ENCODE measurements at places on chromosomes 3 and 15. TPM values are rescaled to one million over a fixed set of nuclear protein-coding genes. Genes with fewer than 3 reads are reported as not detected.

DNA sequence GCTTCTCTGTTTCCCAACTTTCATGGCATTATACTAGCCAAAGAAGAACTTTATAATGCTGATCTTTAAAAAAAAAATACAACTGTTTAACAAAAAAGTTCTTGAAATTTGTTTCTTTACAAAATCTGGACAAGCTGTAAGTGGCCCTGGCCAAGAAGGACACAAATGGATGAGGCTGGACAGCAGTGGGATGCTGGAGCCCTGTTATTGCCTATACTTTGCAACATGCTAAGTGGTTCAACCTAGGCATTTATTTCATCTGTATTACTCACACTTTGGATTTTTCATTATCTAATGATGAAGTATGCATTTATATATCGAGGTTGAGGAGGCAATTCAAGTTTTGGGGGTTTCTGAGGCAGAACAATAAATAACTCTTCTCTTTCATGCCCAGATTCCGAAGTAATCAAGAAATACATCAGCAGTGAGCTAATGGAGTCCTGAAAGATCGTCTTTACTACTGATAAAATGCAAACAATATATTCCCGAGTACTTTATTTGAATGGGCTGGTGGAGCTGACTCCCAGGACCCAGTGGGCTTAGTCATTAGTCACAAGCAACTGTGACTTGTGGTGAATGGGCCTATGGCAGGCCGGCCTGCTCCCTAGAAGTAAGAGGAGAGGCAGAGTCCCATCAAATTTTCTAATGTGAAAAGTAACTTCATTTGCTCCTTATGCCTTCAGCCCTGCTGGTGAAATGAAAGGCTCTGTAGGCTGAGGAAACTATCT is 177.3 kb upstream of the DPH6 start:
- H3K4me1 ChIP-seq = no peaks in the 10 kb centered on the region
- no peaks in the 10 kb centered on the region for H3K27me3 ChIP-seq
- no peak for DNase-seq
- H3K36me3 ChIP-seq = no peaks in the 10 kb centered on the region

DNA sequence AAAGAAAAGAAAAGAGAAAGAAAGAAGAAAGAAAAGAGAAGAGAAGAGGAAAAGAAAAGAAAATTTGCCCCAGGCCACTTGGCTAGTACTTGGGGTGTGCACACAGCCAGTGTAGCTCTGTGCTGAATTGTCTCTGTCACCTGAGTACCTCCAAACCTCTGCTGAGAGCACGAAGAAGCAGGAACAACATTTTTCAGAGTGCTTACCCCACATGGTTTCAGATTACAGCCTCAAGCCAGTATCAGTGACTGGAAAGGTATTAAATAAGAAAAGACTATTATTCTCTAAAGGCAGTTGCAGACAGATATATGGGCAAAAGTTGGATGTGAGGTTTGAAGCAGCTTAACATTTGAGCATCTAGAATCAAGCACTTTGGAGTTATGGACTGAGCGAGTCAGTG is 113.3 kb upstream of the PHLDB2 start:
- H3K27ac ChIP-seq = no peak overlapping the region
- H3K27me3 ChIP-seq = no peaks in the 10 kb centered on the region
- no peaks in the 10 kb centered on the region for H3K36me3 ChIP-seq
- no peak for DNase-seq
- H3K4me3 ChIP-seq = no peak overlapping the region
- no peaks in the 10 kb centered on the region for H3K4me1 ChIP-seq

- no peak overlapping the region for H3K27ac ChIP-seq
- peaks cover 21% of the 10 kb centered on the region for H3K4me1 ChIP-seq
- H3K27me3 ChIP-seq = no peaks in the 10 kb centered on the region
These were observed 39.7 kb downstream of the NPTN start for GRCh38 chr15:73593304-73594074.

DNA sequence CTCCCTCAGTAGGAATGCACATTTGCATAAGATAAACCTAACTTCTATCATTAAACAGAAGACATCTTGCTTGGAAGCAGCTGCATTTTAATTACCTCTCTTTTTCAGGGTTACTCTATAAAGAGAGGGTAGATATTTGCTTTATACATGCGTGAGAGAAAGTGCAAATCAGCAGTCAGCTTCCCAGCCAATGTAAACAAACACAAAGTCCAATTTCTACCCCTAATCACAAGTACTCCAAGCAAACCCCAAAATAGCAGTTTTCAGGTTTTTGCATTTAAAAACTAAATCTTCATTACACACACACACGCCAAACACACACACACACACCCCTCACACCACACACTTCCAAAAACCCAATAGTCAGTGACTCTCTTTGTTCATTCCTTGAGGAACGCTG is 303.9 kb upstream of the ALCAM start:
- H3K4me3 ChIP-seq = no peak overlapping the region
- no peak for DNase-seq
- H3K36me3 ChIP-seq = no peaks in the 10 kb centered on the region
- H3K27ac ChIP-seq = no peak overlapping the region

DNA sequence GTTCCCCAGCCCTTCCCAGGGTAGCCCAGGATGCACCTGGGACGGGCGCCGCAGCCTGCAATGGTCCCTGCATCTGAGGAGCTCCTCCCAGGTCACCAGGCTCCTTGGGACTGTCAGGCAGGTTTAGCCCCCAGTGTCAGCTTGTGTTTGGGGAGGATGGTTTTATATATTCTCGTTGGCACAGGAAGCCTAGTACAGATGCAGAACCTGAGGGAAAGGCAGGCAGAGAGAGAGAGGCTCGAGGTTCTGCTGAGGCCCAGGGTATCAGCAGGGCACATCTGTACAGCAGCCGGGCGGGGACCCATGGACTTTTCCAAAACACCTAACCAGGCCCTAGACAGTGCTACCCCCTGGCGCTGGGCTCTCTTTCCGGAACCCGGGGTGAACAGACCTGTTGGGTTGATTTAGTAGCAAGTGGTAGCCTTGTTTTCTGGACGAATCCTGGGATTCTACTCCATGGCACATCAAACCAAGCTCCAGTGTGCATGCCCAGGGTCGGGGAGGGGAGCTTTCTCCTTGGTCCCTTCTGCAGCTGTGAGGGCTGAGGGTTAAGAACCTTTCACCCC is 8.6 kb downstream of the PAK6 start:
- no peak overlapping the region for H3K27ac ChIP-seq
- DNase-seq = no peak
- H3K27me3 ChIP-seq = no peaks in the 10 kb centered on the region
- no peak overlapping the region for H3K4me3 ChIP-seq
- H3K36me3 ChIP-seq = no peaks in the 10 kb centered on the region
- peaks cover under 1% of the 10 kb centered on the region for H3K4me1 ChIP-seq

DNA sequence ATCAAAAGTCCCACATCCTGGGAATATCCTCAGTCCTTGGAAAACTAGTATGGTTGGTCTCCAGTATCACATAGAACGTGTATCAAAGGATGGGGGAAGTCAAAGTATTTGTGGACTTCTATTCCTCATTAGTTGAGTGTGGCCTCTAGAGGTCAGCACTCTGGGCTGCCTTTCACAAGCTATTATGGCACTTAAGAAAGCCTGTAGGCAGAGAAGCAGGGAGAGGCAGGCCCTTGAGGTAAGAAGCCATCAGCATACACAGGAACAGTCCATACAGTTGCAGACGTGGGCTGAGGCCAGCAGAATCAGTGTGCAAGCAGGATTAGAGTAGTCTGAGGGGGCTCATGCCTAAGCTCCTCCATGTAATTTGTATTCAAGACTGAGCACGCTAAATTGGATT is 341.7 kb downstream of the CLSTN2 start:
- DNase-seq = peak; percentile 35
- H3K4me1 ChIP-seq = no peaks in the 10 kb centered on the region
- no peak overlapping the region for H3K27ac ChIP-seq
- H3K27me3 ChIP-seq = no peaks in the 10 kb centered on the region
- H3K4me3 ChIP-seq = no peak overlapping the region

Gene PYGO1
- 9.4 TPM for total RNA-seq

Measured in adrenal gland (tissue), 19 donors.